Stimulated activated CD8-positive, alpha-beta memory T cell treated with anti-CD3 and anti-CD28 coated beads, Interleukin-7, amount 100 ng/mL, for 48 hours (primary cell): ENCODE measurements at places on chromosomes 4 and X.

DNA sequence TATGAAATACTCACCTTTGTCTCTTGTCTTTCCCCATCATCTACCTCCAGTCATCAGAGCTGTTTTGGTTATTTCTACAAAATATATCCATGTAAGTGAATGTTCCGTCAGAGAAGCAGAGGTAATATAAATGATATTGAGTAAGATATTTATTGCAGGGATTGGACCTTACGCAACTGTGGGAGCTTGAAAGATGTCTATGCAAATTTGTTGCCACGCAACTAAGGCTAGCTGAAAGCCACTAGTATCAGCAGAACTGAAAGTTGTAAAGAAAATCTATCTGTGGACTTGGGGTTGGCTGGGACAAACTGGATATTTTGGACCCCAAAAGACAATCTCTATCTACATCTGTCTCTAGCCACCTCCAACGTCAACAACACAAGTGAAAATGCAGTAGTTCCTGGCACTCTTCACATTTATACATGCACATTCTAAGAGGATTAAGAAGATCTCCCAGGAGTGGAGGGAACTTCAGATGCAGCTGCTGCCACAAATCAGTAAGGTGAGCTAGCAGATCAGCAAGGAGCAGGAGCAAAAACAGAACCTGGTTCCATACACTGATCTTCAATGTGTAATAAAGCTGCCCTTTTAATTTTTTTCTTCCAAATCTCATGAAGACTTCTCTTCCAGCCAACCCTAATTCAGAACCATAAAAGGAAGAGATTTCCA lies 8.5 kb upstream of the CCSER1 start:
- DNase-seq = no peak

- DNase-seq = no peak
Observed at GRCh38 chr4:153520801-153521329, 54.7 kb downstream of the TMEM131L start.

DNA sequence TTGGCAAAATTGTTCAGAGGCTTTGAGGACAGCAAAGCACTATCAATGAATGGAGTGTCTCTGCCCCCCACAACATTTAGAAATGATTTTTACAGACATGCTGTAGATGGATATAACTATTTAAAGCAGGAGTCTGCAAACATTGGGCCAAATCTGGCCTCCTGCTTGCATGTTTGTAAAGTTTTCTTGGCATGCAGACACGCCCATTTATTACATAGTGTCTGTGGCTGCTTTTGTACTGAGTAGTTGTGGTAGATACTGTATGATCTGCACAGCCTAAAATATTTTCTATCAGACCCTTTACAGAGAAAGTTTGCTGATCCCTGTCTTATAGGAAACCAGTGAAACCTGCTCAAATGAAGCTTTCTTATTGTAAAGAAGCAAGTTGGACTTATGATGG lies 45.5 kb upstream of the PHEX start:
- DNase-seq = no peak

GRCh38 chr4:157151711-157152110 lies 68.8 kb upstream of the GRIA2 start:
- no peak for DNase-seq

DNA sequence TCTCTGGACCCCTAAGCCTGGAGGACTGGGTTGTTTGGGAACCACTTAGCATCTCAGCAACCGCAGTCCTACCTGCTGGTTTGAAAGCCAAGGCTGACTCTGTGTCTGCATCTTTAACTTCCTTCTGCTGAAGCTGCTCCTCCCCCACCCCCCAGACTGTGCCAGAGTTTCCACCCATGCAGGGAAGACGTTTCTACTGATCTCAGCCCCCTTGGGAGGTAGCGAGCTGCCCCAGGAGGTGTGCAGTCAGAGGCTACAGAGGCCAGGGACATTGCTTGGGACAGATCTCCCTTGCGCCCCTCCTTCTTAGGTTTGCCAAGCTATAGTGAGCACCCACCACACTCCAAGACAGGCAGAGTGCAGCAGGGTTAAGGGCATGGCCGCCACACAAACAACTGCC lies 4.7 kb upstream of the FATE1 start:
- DNase-seq = no peak

DNA sequence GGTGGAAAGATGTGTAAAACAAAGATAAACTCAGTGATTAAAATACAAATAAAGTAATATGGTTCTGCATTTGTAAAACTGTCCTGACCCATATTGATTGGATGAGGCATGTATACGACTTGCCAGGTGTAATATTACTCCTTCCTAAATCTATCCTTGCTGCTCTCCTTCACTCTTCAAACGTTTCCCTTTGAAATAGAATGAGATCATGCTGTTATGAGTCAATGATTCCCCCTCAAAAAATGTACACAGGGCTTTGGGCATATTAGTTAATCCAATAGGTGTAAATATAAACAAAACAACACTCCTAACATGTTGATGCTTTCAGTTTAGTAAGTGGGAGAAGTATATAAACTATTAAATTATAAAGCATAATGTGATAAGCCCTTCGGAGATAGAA lies 117.4 kb upstream of the GPM6A start:
- no peak for DNase-seq

GRCh38 chr4:29310252-29310651 lies 1409.9 kb upstream of the PCDH7 start:
- no peak for DNase-seq

DNA sequence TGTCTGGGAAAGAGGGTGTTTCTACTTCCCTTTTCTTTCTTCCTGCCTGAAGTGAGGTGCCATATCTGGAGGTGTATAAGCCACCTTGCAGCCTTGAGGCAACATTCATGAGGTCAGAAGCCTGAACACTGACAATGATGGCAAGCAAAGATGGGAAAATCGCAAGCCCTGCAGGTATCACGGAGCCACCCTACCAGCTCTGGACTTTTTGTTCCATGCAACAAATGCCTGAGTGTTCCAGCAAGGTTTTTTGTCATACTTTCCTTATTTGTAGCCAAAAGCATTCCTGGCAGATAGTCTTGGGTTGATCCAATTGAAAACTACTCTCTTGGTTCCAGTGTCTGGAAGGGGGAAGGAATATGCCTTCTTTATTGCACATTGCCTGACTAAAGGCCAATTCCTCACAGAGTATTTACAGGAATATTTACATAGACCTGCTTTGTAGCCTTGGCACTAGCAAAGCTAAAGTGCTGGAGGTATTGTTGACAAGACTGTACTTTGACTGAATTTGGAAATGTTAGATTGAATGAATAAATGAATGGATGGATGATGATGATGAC lies 14.4 kb upstream of the SOD3 start:
- no peak for DNase-seq

GRCh38 chrX:20361081-20361889 lies 94.6 kb upstream of the RPS6KA3 start:
- no peak for DNase-seq

GRCh38 chr4:36394352-36394903 lies 113.0 kb downstream of the DTHD1 start:
- no peak for DNase-seq

- DNase-seq = no peak
Observed at GRCh38 chr4:81746773-81747172, 275.1 kb upstream of the RASGEF1B start.

- no peak for DNase-seq
Observed at GRCh38 chr4:133046156-133046555, 102.9 kb upstream of the PCDH10 start.

DNA sequence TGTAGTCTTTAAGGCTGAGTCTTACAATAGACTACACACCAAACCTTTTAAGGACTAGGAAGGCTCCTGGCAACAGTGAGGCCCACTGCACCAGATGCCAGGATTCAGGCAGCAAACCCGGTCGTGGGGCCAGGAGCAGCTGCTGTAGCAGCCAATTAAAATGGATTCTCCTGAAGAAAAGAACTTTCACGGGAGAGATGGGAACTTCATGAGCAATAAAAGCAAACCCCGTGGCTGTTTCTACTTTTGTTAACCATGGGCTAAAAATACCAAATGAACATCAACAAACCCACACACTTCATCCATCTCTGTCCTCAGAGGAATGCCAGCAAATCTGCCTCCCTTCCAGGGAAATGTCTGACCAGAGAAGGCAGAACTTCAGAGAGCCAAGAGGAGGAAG lies 101.4 kb downstream of the BTC start:
- no peak for DNase-seq

DNA sequence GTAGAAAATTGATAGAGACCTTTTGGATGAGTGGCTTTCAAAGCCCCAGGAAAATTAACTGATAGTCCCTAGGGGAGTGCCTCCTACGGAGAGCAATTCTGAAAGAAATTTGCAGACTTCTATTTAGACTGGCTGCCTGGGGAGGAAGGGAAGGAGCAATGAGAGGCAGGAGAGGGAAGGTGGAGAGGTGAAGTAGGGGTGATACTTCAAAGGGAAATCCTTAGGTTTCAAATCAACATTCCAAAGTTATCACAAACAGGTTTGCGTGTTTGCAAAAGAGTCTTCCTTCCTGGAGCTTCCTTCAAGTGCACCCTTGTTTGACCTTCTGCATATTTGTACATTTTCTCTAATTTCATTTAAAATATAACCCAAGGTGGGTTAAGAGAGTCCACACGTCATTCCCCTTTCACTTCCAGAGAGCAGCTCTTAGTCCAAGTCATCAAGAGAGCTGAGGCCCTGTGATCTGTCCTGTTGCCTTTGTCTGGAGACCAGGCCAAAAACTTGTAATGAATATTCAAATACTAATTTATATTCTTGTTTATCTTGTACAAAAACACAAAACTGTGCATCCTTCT lies 157.8 kb downstream of the CLCN4 start:
- no peak for DNase-seq

DNA sequence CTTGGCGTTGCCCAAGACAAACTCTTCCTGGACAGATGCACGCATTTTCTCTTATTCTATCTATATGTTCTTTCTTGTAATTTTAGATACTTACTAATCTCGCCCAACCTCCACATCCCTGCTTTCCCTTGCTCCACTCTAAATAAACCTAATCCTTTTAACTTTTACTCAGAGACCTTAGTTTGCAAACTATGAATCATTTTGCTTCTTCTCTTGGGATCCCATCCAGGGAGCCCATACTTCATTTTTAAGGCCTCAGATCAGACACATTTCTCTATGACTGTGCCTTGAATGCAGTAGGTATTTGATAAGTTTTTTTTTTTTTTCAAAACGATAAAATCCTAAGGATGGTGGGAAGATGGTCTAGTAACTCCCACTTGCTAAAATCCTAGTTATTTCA lies 353.8 kb upstream of the HAND2 start:
- DNase-seq = no peak

- DNase-seq = no peak
Observed at GRCh38 chrX:10011261-10011931, 44.2 kb downstream of the CLDN34 start.

DNA sequence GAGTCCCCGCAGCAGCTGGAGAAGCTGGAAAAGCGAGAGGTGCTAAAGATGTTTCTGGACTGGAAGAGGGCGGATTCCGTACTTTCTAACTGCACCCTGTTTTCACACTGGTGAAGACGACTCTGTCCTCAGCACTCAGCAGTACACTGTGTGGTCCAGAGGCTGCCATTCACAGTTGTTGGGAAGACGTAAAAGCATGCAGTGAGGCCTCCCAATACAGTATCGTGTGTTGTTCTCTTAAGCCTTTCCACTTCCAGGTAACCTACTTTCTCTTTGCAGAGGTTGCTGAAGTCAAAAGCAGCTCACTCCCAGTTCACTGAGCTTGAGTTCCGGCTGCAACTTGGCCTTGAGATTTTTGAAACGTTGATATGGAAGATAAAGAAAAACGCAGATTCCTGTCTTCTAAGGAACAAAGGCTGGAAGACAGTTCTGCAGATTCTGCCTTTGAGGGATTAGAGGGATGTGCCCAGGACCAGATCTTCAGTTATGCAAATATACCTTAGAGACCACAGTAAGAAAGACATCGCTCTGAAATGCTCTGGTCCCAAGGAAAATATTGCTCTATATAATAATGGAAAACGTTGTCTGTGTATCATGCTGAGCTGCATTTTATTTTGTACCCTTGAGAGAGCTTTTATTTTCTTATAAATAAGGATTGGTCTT lies 540.9 kb downstream of the TRIML1 start:
- DNase-seq = no peak

GRCh38 chr4:10117359-10118047 lies 904 bp upstream of the WDR1 start:
- no peak for DNase-seq

GRCh38 chr4:59409647-59410046 lies 1790.5 kb upstream of the ADGRL3 start:
- DNase-seq = no peak

GRCh38 chr4:188195389-188195985 lies 56.2 kb downstream of the TRIML1 start:
- DNase-seq = no peak

DNA sequence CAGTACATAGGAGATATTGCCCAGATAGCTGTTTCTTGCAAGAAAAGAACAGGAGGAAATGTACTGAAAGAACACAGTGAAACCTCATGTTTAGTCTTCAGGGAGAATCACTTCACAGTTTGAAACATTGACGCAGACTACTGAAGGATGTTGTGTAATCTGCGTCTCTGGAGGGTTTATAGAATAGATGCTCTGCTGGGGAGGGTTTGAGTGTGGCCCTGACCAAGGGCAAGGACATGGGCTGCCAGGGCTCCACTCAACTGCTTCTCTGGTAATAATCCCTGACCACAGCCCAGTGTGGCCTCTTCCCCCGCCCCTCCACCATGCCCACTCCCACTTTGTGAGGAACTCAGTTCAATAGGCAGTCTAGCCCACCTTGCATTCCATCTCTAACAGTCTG lies 15.8 kb upstream of the ACE2 start:
- no peak for DNase-seq

GRCh38 chr4:123806056-123806455 lies 409.5 kb downstream of the SPRY1 start:
- DNase-seq = no peak

GRCh38 chr4:113157086-113157857 lies 107.8 kb downstream of the ANK2 start:
- no peak for DNase-seq

GRCh38 chr4:67327245-67328017 lies 217.9 kb downstream of the CENPC start:
- DNase-seq = no peak

- DNase-seq = no peak
Observed at GRCh38 chr4:8278009-8278395, 8.4 kb downstream of the HTRA3 start.

DNA sequence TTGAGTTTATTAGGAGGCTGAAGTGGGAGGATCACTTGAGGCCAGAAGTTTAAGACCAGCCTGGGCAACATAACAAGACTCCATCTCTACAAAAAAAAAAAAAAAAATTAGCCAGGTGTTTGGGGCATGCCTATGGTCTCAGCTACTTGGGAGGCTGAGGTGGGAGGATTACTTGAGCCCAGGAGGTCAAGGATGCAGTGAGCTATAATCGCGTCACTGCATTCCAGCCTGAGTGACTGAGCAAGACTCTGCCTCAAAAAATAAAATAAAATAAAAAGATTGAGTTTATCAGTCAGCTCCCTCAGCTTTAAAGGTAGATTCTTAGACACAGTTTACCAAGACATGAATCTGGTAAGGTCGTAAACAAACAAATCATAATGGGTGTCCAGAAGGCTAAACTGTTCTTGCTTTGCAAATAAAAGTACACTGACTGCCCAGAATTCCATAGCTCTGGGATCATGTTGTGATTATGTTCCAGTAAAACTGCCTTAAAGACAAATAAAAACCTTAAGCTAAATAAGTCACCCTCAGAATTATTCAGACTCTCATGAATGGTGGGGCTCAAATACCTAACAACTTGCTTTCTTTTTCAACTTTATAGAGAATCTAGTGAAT lies 18.7 kb downstream of the APOO start:
- DNase-seq = no peak
